ENCODE measurements at places on chromosomes 13 and 19.

- no peak for DNase-seq
These were observed 115.2 kb downstream of the OLFM4 start for GRCh38 chr13:53143757-53144339.

- DNase-seq, result no peak
These were observed 642.7 kb upstream of the ARGLU1 start for GRCh38 chr13:107210723-107211030.

GRCh38 chr19:54364775-54365257 lies at the start of gene LAIR1:
TSS of gene LAIR1 (minus strand) at chr19:54364931. CDS start at chr19:54364804, 127 bp downstream.
- peak; percentile 23 for DNase-seq

GRCh38 chr13:50713523-50714248 lies 129.8 kb downstream of the DLEU7 start:
- DNase-seq, result no peak

DNA sequence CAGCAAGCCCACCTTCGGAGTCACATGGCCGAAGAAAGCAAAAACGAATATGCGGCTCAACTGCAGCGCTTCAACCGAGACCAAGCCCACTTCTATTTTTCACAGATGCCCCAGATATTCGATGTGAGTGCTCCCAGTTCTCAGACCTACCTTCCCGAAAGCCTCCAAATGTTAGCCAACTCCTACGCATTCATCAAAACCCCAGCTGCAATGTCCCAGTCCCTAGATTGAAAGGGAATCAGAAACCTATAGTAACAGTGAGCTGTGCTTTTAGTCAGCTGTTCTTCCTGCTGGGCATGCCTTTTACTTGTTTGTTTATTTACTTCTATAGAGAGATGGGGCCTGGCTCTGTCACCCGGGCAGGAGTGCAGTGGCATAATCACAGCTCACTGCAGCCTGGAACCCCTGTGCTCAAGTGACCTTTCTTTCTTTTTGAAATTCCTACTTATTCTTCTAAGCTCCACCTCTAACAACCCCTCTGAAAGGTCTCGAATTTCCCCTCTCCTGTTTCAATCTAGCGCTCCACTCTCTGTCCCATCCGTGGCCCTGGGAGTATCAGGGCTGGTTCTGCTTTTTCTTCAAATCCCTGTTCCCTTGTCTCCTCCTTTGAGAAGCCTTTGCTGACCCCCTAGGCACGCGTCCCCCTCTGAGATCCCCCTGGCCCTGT lies 4.4 kb downstream of the TRIP10 start:
- DNase-seq, result no peak

GRCh38 chr13:99614465-99614885 lies 113.2 kb downstream of the TM9SF2 start:
- no peak for DNase-seq

GRCh38 chr13:24911133-24911908 lies 147.4 kb downstream of the RNF17 start:
- DNase-seq, result no peak

- no peak for DNase-seq
These were observed 2.1 kb upstream of the RCBTB2 start for GRCh38 chr13:48534911-48535501.

- DNase-seq, result peak; percentile 83
These were observed at the start of gene SPART for GRCh38 chr13:36346222-36347083. TSS of gene SPART (minus strand) at chr13:36346394. CDS start at chr13:36335830, 10,564 bp downstream.

DNA sequence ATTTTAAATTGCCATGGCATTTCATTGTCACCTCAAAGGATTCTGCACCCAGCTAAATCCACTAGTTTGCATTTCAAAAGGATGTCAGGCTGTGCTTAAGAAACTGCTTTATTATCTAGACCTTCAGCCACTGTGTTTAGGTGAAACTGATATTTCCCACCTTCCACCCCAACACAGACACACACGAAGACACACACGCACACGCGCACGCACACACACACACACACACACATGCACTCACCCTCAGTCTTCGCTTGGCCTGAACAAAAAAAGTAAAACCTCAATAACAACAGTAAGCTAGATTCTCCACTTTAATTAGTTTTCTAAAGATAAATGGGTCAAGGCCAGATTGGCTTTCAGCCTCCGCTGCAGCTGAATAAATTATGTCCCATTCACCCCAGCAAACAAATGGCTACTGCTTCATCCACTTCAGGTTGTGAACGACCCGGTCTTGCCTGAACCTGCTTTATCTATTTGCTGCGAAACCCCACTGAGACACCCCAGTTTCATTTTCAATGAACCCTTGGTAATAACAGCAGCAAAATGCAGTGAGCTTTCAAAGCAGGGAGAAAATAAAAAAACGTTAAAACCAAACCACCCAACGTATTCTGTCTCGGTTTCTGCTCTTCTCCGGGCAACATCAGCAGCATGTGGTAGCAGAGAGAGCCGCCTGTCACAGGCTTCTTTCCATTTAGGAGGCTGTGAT lies 166.8 kb downstream of the DCT start:
- no peak for DNase-seq

DNA sequence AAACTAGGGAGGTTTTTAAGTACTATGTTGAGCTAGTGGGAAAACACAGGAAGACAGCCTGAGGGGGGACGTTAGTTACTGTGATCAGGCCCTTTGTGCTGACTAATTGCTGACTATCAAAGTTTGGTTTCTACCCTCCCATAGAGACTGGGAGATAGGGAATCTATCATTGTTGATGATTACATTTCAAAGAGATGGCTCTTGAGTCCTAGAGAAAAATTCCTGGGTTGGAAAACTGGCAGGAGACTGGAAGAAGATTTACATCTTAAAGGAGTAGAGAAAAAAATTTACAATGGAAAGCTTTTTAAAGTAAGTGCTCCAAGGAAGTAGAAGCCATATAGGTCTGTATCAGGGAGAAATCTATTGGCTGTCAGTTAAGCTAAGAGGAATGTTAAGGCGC lies 522.0 kb upstream of the KLHL1 start:
- DNase-seq, result no peak

GRCh38 chr13:62360609-62361008 lies 945.0 kb upstream of the PCDH20 start:
- no peak for DNase-seq

GRCh38 chr19:54216869-54217268 lies 5.9 kb downstream of the LILRB3 start:
- DNase-seq, result no peak

DNA sequence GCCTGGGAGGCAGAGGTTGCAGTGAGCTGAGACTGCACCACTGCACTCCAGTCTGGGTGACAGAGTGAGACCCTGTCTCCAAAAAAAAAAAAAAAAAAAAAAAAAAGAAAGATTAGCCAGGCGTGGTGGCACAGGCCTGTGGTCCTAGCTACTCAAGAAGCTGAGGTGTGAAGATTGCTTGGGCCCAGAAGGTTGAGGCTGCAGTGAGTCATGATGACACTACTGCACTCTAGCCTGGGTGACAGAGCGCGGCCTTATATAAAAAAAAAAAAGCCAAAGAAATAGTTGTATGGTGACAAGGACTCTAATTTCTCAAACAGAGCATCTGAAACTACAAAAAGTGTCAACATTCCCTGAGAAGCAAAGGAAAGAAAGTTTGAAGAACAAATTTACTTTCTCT lies 3.4 kb downstream of the PBX4 start:
- peak; percentile 38 for DNase-seq

- DNase-seq, result no peak
These were observed 54.9 kb downstream of the COLGALT1 start for GRCh38 chr19:17610384-17610783.

DNA sequence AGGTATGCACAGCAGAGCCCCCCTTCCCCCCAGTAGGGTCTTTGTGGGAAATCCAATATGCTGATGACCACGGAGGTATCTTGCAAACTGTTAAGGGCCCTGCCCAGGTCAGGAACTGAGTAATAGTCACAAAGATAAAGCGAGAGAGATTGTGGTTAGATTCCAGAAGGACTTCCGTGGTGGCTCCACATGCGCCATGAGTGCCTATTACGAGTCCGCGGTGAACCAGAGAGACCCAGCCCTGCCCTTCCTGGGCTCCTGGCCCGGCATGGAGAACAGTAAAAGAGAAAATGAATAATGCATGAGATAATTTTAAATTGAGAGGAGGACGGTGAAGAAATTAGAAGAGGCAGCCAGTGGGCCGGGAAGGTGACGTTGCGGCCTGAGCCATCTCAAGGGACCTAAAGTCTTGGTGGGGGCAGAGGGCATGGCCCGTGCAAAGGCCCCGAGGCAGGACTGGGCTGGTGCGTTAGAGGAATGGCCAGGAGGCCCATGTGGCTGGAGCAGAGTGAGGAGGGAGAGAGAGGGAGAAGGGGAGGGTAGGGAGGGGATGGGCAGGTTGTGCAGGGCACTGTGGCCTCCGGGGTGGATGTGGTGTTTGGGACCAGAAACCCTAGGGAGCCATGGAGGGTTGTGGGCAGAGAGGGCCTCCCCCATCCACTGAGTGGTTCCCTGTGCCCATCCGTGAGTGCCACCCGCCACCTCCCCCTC lies 46.6 kb upstream of the NFIC start:
- no peak for DNase-seq

DNA sequence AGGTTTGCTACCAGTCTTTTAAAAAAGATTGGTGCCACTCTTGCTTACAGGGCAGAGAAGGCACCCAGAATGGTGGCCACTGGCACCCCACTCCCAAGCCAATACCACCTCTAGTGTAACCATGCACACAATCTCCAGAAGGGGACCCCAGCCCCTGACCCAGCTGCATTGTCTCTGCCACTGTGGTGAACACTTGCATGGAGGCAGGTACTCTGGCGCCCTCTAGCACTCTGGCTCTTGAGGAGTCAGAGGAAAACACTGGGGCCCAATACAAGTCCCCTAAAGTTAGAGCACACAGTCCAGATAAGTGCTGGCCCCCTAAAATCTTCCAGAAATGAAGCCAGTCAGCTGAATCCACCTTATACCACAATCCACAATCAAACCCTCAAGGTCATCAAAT lies 6.0 kb downstream of the ERVV-1 start:
- DNase-seq, result no peak

DNA sequence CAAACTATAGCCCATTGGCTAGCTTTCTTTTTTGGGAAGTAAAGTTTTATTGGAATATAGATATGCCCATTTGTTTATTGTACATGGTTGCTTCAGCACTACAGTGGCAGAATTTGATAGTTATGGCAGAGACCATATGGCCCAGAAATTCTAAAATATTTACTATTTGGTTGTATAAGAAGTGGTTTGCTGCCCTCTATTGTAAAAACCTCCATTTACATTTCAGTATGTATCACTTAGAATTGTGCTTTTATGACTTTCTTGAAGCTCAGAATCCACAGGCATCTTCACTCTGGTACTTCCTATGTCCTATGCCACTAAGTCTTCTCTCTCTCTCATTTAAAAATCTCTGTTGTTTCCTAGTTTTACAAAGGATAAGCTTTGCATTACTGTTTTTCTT lies 37.7 kb downstream of the DLEU7 start:
- no peak for DNase-seq

GRCh38 chr13:85508683-85509329 lies 290.4 kb downstream of the SLITRK6 start:
- no peak for DNase-seq

DNA sequence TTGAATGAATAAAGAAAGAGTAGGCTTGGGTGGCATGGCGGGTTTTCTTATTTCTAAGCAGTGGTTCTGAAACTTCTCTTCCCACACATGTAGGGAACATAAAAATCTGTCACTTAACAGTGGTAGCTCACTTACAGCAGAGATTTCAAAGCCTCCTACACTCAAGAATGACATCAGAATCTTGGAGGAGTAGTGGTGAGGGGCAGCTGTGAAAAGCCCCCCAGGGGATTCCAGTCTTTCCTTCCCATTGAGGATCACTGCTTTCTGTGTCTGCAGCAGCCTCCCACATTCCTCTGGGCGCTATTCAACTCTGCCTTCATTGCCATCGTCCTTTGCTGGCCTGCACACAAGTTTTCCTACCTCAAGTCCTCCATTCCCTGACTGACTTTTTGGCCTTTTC lies 8.6 kb upstream of the NEK5 start:
- DNase-seq, result no peak

Data from stimulated activated naive CD4-positive, alpha-beta T cell treated with Interleukin-2 at 50 U/mL for 16 hours (primary cell).